K562 (cell line): ENCODE measurements at places on chromosomes 11 and 22. TPM values are rescaled to one million over a fixed set of nuclear protein-coding genes. Genes with fewer than 3 reads are reported as not detected.

DNA sequence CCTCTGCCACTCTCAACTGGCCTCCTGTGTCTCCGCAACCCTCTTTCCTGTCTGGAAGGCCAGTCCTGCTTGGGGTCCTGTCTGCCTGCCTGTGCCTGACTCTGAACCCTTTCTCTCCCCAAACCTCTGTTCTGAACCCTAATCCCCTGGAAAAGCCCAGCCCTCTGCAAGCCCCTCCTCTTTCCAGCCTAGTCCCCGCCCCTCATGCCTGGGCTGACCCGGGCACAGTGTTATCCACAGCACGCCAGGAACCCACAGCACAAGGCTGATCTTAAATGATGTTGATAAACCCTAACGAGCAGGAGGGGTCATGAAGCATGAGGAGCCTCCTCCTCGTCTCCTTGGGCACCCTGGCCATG is at the start of gene IFITM10:
TSS of gene IFITM10 (minus strand) at position 115 of the 359 bp plus-strand sequence. CDS start 153 bp downstream, outside the sequence.
- peak; percentile 44 for DNase-seq

GRCh38 chr11:91082255-91082654 is 859.4 kb upstream of the CHORDC1 start:
- DNase-seq, result no peak

DNA sequence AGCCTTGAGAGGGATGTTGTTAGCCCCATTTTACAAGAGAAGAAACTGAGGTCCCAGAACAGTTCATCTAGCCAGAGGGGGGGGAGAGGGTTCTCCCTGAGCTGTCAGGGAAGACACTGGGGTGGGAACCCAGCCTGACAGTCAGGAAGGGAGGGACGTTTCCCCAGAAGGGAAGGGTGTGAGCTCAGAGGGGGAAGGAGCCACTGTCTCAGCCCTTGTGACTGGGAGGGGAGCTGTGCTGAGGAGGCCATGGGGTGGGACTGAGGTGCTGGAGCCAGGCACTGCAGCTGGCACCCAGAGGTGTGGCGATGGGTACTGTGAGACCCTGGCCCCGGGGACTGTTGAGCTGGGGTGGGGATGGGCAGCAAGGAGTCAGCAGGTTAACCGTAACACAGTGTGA is 35.7 kb downstream of the DAGLA start:
- DNase-seq, result no peak

DNA sequence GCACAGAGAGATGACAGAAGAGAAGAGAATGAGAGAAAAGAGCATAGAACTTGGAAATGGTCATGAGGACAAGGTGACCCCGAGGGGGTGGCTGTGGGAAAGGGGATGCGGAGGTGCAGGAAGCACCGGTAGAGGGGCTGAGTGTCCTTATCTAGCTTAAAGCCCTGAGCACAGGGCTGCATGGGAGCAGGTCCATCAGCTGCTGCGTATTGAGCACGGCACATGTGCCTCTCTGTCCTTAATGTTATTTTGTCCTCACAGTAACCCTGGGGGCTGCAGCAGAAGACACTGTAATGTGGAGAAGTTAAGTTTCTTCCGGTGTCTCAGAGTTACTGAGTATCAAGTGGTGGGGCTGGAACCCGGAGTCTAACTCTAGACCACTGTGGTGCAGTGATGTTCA is 94.4 kb upstream of the OR4B1 start:
- no peak for DNase-seq

IGSF22 gene
- total RNA-seq, result not detected in 2 replicates

C22orf31 gene
- total RNA-seq, result not detected in 2 replicates

DNA sequence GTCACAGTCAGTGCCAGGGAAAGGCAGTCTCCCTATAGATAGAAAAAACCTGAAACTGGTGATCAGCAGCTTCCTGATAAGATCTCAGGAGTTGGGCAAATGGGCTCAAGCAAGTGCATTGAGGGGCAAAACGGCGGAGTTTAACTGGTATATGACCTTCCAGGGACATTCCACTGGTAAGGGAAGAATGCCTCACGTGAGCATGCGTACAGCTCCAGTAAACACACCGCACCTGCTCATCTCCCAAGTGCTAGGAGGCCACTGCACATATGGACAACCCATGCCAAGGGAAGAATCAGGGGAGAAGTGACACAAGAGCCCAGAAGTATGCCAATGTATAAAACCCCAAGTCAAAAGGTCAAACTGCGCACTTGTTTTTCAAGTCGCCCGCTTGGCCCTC is 11.6 kb downstream of the HEPHL1 start:
- no peak for DNase-seq

- DNase-seq, result no peak
Observed at GRCh38 chr11:75161506-75162095, 10.7 kb downstream of the SLCO2B1 start.
